Activated CD8-positive, alpha-beta memory T cell treated with anti-CD3 and anti-CD28 coated beads for 1 hour (primary cell): ENCODE measurements at places on chromosomes 11 and 22.

- DNase-seq = no peak
Measured at GRCh38 chr22:35622191-35622913, 5.2 kb upstream of the MB start.

- DNase-seq = no peak
Measured at GRCh38 chr11:119479685-119480275, 56.8 kb upstream of the THY1 start.

GRCh38 chr11:119019996-119020395, 1.4 kb downstream of the TRAPPC4 start:
- DNase-seq = no peak

GRCh38 chr11:116948391-116948790, 111.0 kb upstream of the APOA1 start:
- DNase-seq = no peak

- DNase-seq = no peak
Measured at GRCh38 chr11:116364348-116364747, 408.4 kb downstream of the BUD13 start.

GRCh38 chr22:46185283-46185682, 35.0 kb downstream of the PPARA start:
- no peak for DNase-seq

DNA sequence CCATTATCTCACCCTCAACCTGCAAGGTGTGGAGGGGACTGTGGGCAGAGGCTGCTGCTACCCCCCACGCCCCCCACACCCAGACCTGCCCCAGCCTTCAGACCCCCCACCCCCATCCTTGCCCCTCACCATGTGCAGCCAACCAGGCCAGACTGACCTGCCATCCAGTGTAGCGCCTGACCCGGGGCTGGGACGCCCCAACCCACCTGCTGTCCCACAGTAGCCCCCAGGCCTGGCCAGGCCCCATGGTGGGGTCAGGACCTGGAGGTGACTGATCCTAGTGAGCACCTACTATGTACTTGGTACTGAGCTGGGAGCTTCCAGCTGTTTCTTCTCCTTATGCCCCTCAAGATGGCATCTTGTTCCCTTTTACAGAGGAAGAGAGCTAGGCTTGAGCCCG, 113.1 kb downstream of the CACNA1I start:
- DNase-seq = no peak

- DNase-seq = no peak
Measured at GRCh38 chr22:28497188-28497587, 182.5 kb downstream of the TTC28 start.

- peak; percentile 24 for DNase-seq
Measured at GRCh38 chr11:96257972-96258934, 84.7 kb downstream of the MAML2 start.

DNA sequence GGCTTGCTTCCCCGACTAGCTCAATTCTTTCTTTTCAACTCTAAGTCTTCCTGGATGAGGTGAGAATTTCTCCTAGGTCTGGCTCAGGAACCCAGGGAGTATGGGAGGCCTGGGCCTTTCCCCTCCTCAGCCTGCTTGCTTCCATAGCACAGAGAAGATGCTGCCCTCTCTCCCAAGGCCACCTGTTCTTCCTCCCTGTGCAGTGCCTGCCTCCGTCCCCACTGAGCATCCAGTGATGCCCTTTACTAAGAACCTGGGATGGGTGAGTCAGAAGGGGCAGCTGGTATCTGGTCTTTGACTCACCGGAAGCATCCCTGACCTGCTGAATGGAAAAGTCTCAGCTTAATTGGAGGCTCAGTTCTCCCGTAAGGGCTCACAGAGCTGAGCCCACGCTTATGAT, 607.9 kb downstream of the BUD13 start:
- DNase-seq = no peak

DNA sequence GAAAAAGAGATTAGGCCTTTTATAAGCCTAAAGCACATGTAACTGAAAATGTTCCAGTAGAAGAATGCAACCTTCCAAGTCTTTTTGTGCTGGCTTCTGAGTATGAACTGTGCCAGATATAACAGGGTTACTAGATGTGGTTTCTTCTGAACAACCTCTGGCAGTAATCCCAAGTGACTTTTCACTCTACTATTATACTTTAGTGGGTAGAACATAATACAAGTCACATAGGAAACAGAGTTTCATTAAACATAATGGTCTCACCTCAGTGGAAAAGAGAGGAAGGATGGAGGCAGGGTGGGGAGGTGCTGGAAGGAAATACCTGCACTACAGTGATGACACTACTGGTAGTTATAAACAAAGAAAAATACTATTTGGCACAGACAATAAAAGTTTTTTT, 81.3 kb downstream of the PHF21A start:
- DNase-seq = no peak

DNA sequence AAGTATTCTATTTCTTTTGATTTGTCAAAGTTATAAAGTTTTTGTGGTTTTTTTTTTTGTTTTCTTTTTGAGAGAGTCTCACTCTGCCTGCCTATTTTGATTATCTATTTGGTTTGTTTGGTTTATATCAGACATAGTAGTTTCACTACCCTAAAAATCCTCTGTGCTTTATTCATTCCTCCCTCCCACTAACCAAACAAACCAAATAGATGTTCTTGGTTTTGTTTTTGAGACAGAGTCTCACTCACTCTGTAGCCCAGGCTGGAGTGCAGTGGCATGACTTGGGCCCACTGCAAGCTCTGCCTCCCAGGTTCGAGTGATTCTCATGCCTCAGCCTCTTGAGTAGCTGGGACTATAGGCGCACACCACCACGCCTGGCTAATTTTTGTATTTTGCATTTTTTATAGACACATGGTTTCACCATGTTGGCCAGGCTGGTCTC, 67.9 kb downstream of the ENTHD1 start:
- DNase-seq = no peak
